Endothelial cell (in vitro differentiated cells): ENCODE measurements at places on chromosomes 6 and 20.

DNA sequence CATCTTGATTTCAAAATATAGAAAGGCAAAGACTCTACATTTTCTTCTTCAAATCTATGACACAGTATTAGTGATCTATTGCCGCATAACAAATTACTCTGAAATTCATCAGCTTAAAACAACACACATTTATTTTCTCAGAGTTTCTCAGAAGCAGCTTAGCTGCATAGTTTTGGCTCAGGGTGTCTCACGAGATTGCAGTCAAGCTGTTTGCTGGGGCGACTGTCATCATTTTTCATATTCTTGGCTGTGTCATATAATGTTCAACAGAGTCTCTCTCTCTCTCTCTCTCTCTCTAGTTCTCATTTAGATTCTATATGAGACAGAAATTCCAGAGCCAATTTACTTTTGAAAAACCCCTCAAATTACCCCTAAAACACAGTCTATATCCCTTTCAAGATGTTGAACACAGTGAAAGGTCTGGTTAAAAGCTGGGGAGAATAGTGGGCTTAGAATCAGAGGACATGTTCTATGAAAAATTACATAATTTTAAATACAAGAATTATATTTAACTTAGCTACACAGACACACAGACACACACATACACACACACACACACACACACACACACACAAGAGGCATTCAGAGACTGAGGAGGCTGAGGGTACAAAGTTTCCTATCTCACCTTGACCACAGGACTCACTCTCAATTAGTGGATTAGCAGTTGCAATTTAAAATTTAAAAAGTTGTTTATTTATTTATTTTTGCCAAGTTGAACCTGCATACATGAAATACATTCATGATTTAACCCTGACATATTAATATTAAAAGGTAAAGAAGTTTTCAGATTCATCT lies 86.7 kb downstream of the MKKS start:
- no peak for DNase-seq

DNA sequence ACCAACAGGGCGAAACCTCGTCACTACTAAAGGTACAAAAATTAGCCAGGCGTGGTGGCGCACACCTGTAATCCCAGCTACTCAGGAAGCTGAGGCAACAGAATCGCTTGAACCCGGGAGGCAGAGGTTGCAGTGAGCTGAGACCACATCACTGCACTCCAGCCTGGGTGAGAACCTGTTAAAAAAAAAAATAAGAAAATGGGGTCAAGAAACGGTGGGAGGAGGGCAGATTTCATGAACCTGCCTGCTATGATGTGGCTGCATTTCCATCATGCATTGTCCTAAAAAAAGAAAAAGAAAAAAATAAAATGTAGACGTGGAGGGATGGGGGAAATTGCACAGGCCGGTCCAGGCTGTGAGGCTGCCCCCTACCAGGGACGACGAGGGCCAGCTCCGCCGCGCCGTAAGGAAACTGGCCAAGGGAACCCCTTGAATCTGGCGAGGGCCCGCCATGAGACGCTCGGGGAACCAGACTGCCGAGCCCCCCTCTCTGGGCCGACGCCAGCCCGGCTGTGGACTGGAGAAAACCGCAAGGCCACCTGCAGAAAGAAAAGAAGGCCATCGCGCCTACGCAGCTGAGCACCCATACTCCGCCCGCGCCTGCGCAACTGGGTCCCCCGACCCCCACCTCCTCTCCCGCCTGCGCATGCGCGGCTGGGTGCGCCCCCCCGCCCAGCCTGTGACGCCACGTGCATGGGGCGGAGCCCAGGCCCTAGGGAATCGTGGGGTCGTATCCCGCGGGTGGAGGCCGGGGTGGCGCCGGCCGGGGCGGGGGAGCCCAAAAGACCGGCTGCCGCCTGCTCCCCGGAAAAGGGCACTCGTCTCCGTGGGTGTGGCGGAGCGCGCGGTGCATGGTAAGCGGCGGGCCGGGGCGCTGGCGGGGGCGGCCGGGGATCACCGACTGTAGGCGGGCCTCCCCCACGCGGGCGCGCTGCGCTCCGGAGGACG lies at the start of gene ENTPD6:
Gene ENTPD6 (plus strand): TSS at position 699 of the 948 bp plus-strand sequence. CDS start 10,825 bp downstream, outside the sequence.
- peak; percentile 90 for DNase-seq

DNA sequence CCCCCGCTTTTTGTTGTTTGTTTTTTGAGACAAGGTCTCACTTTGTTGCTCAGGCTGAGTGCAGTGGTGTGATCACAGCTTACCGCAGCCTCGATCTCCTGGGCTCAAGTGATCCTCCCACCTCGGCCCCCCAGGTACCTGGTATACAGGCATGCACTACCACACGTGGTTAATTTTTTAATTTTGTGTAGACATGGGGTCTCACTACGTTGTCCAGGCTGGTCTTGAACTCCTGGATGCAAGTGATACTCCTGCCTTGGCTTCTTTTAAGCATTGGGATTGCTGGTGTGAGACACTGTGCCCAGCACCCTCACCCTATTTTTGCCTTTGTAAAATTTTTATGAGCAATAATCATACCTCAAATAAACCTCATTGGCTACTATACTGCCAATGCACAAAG lies 5.5 kb downstream of the ENPP3 start:
- no peak for DNase-seq

DNA sequence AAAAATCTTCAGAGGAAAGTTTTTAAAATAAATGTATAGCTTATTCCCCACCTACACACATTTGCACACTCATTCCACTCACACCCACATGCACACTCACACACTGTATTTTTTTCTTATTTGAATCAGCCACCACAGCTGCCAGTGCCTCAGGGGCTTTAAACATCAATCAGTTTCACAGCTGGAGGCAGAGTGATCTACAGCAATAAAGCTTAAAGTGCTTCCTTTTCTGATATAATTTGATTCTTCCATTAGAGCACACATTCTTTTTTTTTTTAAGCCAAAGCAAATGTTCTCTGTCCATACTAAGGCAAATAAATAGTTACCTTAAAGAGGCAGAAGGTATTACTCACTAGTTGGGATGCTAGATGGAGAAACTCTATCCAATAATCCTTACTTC lies 498.8 kb upstream of the POU3F2 start:
- no peak for DNase-seq

GRCh38 chr6:140062043-140063020 lies 687.9 kb upstream of the CITED2 start:
- DNase-seq: no peak

- DNase-seq: no peak
These were observed 8.2 kb downstream of the ASXL1 start for GRCh38 chr20:32366380-32366779.

DNA sequence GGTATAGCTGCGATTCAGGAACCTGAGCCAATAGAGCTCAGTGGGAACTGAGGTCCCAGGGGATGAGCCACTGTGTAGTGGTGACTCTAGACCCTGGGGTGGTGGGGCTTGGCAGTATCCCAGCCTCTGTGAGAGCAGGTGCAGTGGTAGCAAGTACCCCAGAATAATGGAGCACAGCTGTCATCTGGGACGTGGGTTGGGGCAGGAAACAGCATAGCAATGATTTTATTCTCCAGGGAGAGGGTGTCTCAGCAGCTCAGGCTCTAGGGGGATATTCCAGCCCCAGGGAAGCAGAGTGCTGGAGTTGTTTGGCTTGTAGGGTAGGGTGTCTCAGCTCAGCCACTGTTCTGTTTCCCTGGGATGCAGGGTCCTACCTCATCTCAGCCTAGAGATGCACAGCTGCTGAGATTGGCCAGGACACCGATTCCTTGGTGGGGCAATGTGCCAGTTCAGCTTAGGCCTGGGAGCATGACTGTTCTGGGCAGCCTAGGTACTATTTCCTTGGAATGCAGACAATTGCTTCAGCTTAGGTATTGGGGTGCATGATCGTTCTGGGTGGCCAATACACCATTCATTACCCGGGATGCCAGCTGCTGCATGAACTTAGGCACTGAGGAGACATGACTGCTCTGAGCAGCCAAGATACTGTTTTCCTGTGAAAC lies 34.0 kb upstream of the NUP153 start:
- no peak for DNase-seq
